ENCODE measurements at places on chromosomes 6 and 20.
A peak's percentile ranks its signal among the peaks of the same experiment; 100 is the strongest.

DNA sequence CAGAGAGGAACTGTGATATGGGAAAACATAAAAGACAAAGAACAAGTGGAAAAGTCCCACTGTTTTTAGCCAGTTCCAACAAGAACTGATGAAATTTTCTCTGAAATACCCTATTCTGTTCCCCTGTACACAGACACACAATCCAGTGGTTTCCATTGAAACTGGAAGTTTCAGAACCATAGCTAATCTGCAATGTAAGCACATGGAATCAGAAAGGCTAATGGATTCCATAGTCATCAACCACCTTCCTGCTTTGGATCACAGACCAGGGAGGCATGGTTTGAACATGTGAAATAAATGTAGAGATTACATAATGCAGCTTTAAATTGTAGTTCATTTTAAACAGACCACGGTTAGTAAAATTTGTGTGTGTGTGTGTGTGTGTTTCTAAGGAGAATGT is 242.1 kb downstream of the GJA1 start:
- DNase-seq, result no peak

- DNase-seq, result no peak
Measured at GRCh38 chr6:146871611-146872425, 273.0 kb downstream of the ADGB start.

DNA sequence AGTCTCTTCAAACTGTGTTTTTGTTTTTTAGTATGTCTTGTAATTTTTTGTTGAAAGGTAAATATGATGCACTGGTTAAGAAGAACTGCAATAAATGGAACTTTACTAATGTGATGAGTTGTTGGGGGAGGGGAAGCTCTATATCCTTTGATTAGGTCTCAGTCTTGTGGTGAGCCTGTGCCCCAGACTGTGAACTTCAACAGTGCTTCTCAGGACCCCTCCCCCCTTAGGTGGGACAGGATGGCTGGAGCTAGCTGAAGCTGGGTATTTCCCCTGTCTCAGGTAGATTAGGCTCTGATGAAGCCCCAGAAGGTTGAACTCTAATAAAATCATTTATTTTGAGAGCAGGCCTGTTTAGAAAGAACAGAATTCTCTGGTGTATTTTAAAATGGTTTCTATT is 31.4 kb upstream of the TASP1 start:
- DNase-seq, result no peak

- DNase-seq, result no peak
Measured at GRCh38 chr6:154555073-154555677, 44.7 kb upstream of the CNKSR3 start.

DNA sequence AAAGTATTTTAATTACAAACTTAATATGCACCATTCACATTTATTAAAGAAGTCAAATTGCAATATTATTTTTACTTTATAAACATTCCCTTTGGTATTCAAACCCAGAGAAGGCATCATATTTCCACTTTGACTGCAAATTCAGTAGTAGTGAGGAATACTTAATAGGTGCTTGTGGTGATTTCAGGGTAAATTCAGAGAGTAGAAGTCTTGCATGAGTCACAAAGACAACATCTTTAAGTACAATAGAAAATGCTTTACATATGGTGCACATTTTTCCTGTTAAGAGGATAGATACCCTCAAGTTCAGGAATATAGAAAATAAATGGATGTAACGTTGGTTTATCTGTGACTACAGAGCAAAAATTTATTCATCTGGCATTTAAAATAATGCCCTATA is 390.2 kb downstream of the TENT5A start:
- DNase-seq, result no peak

DNA sequence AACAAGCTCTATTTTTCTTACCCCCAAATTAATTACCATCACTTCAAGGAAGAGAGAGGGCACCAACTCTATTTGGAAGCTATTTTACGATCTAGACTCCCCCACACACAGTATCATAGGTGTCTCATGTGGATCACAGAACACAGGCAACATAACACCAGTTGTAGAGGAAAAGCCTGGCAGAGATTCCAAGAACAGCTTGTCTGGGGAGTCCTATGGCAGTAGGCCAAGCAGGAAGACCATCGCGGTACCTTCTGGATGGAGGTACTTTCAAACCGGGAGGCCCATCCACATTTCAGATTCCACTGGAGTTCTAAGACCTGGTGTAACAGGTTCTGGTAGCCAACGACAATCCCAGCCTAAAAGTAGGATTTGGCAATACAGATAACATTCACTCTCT is 37.6 kb upstream of the SPDEF start:
- DNase-seq, result peak; percentile 92

- peak; percentile 1 for DNase-seq
Measured at GRCh38 chr6:1798303-1798964, 188.7 kb downstream of the FOXC1 start.

GRCh38 chr20:25584905-25585704 is at the start of gene NINL:
Gene NINL (minus strand): TSS chr20:25585531. CDS start chr20:25526587, 58,944 bp downstream.
- DNase-seq, result peak; percentile 52

GRCh38 chr6:112180095-112180820 is 74.1 kb downstream of the LAMA4 start:
- DNase-seq, result peak; percentile 82

Measured in cerebellar cortex (tissue), 1 donor.